Ovary (tissue), 10 donors: ENCODE measurements at places on chromosomes 1 and 21. TPM values are rescaled to one million over a fixed set of nuclear protein-coding genes. Genes with fewer than 3 reads are reported as not detected.

Gene CACNA1S
- 0.05 TPM for total RNA-seq

Gene NFIA
- 50.1 TPM for total RNA-seq

Gene KPNA6
- total RNA-seq, result 18.4 TPM

Gene NENF
- total RNA-seq, result 106 TPM

Gene SPAG17
- 0.08 TPM for total RNA-seq

Gene SPRR2B
- not detected for total RNA-seq

Gene CFHR3
- 1.0 TPM for total RNA-seq

Gene FLG
- not detected for total RNA-seq

Gene TLR5
- 7.7 TPM for total RNA-seq

Gene ATAD3A
- 23.9 TPM for total RNA-seq

Gene CD1C
- total RNA-seq, result not detected

Gene ATPAF1
- 27.6 TPM for total RNA-seq

Gene SH2D5
- total RNA-seq, result not detected

Gene TMEM69
- total RNA-seq, result 19.1 TPM

Gene MRPL20
- total RNA-seq, result 99.9 TPM

Gene BATF3
- total RNA-seq, result 1.0 TPM

Gene C1QTNF12
- total RNA-seq, result 4.8 TPM

Gene TACSTD2
- total RNA-seq, result 29.3 TPM

Gene ACADM
- 56.8 TPM for total RNA-seq

Gene AIRE
- not detected for total RNA-seq

Gene CRYAA
- total RNA-seq, result not detected

Gene FRRS1
- total RNA-seq, result 10.4 TPM

Gene FAM78B
- 2.6 TPM for total RNA-seq

Gene RBBP5
- total RNA-seq, result 10.0 TPM

Gene CRNN
- total RNA-seq, result not detected

Gene SLC1A7
- not detected for total RNA-seq
